ENCODE measurements at places on chromosomes 7 and 10. TPM values are rescaled to one million over a fixed set of nuclear protein-coding genes. Genes with fewer than 3 reads are reported as not detected.

DNA sequence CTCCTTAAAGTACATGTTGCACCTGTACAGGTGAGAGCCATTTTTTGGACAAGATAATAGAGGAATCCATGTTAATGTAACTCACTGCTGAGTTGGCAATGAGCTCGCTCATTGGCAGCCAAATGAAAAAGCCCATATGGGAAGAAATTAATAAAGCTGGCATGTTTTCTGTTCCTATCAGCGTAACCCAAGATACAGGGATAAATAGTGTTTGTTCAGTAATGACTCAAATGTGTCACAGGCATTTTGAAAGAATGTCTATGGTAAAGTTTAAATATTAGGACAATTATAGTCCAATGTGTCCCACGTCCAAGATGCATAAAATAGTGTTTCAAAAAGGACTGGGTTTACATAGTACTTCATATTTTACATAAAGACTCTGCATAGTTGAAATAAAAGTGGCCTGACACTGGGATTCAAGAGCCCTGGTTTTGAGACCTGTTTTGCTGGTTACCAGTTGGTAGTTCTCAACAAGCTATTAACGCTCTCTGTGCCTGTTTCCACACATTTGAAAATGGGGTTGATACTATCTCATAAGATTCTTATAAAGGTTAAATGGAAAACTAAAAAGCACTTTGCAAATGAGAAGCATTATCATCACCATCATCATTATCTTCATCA is 49.1 kb downstream of the MTURN start:
- DNase-seq, result no peak

DNA sequence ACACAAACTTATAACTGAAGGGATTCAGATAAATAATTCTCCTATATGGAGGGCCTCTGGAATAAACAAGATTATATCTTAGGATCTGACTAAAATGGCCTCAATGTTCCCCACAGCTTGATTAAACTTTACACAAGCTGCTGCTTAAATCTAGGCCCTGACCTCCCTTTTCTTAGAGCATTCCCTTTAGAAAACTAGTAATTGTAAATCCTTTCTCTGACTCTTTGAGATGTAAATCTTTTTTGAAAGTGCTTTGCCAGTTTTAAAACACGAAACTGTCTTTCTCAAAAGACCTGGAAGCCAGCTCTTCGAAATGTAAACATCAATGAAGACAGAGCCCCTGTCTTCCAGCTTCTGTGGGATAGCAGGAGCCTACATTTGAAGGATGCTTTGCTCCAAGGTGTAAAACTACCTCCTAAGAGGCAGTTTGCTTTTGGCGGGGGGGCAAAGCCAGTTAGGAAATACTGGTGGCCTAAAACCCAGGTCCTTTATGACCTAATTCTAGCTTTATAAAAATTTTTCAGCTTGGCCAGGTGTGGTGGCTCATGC is 758.7 kb downstream of the CNTNAP2 start:
- no peak for DNase-seq

CCDC3 gene
- 0.23 TPM for total RNA-seq

DNA sequence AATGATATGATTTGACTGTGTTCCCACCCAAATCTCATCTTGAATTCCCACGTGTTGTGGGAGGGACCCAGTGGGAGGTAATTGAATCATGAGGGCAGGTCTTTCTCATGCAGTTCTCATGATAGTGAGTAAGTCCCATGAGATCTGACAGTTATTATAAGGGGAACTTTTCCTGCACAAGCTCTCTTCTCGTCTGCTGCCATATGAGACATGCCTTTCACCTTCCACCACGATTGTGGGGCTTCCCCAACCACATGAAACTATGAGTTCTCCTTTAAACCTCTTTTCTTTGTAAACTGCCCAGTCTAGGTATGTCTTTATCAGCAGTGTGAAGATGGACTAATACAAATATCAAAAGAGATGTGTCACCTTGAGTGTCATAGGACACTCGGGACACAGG is 502.7 kb upstream of the PODXL start:
- DNase-seq, result no peak

GRCh38 chr10:89684604-89685003 is 16.8 kb upstream of the KIF20B start:
- DNase-seq, result no peak

CUEDC2 gene
- 37.7 TPM for total RNA-seq

- DNase-seq, result no peak
These were observed 45.5 kb upstream of the CYTH3 start for GRCh38 chr7:6317797-6318438.

DNA sequence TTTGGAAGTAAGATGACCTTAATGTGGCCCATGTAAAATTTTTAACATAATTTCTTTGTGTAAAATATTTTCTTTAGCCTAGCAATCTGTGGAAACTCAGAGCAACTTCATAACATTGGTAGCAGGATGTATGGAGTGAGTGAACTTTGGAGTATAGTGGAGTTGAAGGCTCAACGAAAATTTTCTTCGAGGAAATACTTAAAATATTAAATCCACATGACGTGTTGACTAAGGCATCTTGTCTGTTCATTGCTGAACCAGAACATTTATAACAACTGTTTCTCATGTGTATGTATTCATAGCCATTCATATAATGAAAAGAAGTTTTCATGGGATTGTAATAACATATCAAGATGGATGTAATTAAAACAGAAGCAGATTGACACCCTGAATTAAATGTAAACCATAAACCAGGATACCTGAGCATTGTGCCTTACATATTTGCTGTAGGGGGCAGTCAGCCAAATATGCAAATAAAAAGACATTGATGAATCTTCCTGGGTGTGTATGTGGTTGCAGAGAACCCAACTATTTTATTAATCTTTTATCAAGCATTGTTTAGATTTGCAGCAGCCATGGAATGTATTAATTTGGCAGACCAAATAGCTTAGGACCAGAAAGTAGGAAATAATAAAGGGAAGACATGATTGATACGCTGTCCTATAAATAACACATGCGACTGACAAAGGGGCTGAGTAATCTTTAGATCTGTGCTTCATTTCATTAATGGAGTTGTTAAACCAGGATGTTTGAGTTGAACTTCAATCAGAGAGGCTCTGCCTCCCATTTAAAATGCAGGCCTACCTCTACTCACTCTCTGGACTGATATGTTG is 11.5 kb downstream of the AUTS2 start:
- no peak for DNase-seq

GRCh38 chr10:62029401-62029800 is 127.9 kb downstream of the ARID5B start:
- DNase-seq, result no peak

- DNase-seq, result no peak
These were observed 323.0 kb downstream of the EXOC4 start for GRCh38 chr7:133575726-133576440.

Measured in natural killer cell (primary cell).